Ureter (tissue), 1 donor: ENCODE measurements at places on chromosomes 7 and 10.

GRCh38 chr7:23261843-23262452 is 15.4 kb downstream of the GPNMB start:
- peak; percentile 48 for DNase-seq

- DNase-seq, result peak; percentile 75
Observed at GRCh38 chr10:96275685-96276418, 4.5 kb upstream of the BLNK start.

GRCh38 chr7:139571651-139572050 is 48.2 kb downstream of the CLEC2L start:
- no peak for DNase-seq

- DNase-seq, result no peak
Observed at GRCh38 chr10:23417254-23417653, 21.6 kb upstream of the OTUD1 start.

- DNase-seq, result no peak
Observed at GRCh38 chr10:68007356-68007755, 67.7 kb downstream of the HERC4 start.

DNA sequence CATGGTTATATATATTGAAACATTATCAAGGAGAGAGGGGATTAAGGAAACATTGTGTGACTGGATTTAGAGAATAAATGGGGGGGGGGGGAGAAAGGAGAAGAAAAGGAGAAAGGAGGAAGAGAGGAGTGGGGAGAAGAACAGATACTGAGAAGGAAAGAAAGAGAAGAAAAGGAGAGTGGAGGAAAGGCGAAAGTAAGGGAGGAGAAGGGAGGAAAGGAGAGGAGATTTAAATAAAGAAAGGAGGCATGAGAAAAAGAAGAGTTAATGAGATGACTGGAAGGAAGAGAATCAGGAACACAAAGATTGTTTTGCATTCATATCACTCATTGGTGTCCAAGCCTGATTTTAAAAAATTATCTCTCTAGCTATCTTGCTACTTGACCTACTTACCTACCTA is 16.1 kb upstream of the TSPAN12 start:
- no peak for DNase-seq

DNA sequence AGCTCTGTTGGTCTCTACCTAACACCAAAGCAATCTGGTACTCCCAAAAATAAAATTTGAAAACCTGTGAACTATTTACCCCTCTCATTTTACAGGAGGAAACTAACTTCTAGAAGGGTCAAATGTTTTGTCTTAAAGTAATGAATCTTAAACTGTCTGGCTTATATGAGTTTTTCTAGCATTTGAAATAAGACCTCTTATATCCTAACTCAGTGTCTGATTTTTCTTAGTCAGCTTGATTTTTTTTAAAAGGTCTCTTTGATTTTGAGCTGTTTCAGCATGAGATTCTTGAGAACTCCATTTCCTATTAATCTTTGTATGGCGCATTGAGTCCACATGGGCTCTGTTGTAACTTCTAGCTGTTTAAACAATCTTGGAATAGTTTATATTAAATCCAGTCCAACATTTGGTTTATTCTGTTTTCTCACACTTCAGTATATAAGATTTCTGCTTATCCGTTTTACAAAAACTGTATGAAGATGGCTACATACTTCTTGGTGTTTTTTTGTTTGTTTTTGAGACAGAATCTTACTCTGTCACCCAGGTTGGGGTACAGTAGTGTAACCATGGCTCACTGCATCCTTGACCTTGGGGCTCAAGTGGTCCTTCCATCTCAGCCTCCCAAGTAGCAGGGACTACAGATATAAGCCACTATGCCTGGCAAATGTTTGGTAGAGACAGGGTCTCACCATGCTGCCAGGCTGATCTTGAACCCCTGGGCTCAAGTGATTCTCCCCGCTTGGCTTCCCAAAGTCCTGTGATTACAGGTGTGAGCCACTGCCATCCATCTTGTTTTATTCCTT is 91.1 kb downstream of the PPP1R9A start:
- no peak for DNase-seq

DNA sequence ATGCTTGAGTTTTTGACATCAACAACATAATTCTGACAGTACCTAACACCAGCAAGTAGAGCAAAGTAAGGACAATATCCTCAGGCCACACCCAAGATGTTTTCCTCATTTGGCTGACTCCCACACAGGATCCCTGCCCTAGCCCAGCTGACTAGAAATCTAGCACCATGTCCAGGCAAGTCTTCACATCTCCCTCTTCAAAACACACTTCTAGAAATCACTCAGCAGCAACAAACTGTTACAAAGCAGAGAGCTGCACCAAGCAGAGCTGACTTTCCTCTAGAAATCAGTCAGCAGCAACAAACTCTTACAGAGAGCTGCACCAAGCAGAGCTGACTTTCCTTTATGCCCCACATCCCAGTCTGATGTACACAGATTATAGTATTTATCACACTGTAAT is 7.7 kb downstream of the TMEM168 start:
- no peak for DNase-seq
